ENCODE measurements at places on chromosomes 7 and 10.

GRCh38 chr7:135976312-135977006 lies 700 bp downstream of the MTPN start:
- no peak for DNase-seq

GRCh38 chr10:93722550-93722949 lies 20.2 kb upstream of the FRA10AC1 start:
- no peak for DNase-seq

DNA sequence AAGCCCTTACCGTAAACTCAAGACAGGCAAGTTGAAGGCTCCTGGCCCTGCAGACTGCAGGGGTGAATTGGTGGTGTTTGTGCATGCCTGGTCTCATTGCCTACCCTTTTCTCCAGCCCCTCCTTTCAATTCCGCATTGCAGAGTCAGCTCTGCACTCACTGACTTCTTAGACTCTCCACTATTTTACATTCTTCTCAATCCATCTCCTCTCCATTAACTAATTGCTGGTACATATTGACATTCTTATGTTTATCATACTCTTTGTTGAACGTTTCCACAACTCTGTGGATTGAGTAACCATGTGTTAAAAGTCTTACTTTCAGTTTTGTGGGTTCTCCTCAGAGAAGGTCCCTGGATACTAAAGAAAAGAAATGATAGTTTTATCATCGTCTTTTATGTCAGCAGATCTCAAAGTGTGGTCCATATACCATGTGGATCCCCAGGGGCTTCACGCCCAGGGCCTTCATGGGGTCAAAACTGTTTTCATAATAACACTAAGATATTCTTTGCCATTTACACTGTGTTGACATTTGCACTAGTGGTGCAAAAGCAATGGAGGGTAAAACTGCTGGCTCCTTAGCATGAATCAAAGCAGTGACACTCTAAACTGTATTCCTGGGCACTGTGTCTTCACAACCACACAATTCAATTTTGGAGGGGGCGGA lies 135.4 kb upstream of the FZD1 start:
- peak; percentile 6 for DNase-seq

- DNase-seq: peak; percentile 95
These were observed 112.3 kb downstream of the JCAD start for GRCh38 chr10:29946953-29947700.

DNA sequence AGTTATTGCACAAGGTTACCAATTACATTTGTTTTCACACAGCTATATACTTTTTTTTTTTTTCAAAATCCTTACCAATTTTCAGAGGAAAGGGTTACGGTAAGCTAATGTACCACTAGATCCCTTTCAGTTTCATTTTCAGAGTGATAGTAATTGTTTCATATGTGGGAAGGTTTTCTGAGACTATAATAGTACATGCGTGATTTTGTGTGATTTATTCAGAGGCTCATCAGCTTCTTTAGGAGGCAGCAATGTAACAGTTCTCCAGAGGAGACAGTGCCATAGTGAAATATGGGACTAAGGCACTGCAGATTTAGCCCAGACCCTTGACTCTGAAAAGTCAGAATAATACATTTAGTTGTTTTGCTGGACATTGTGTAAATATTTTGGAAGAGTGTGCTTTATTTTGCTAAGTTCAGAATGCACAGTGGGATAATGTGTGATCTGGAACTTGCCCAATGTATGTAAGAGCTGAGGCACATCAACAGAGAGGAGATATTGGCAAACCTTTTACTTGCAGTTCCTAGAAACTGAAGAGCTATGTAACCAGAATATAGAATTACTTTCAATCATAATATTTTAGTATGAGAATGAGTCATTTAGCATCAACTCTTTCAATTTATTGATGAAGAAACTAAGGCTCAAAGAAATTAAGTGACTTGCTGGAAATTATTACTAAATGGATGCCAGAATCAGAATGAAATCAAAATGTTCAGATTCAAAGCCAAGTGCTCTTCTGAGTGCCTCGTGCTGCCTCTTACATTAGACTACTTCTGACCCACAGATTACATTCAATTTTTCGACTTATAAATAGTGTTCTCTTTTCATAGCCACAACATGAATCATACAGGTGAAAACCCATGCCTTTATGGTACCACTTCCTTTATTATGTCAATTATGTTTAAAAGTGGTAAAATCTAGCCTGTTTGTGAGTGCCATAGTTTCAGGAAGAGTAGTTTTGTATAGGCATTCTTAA lies 207.7 kb upstream of the TEX47 start:
- peak; percentile 31 for DNase-seq

DNA sequence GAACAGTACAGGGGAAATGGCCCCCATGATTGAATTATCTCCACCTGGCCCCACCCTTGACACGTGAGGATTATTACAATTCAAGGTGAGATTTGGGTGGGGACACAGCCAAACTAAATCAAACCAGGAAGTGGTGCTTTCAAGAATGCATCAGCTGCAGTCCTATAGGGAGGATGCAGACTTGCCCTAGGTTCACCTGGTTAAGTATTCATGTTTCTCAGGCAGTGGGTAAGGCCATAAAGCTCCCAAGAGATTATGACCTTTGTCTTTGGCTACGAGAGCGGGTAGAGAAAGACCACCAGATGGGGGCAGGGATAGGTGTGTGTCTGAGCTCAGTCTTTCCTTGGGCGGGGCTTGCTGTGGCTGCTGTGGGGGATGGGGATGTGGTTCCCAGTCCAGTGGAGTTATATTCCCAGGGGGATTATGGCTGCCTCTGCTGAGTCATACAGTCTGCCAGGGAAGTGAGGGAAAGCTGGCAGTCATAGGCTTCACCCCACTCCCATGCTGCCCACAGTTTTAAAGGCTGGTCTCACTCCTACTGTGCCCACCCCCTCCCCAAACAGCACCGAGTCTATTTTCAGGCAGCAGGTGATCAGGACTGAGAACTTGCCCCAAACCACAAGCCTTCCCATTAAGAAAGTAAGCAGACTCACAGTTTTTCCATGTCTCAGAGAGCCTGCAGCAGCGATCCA lies 8.4 kb upstream of the R3HCC1L start:
- DNase-seq: no peak

DNA sequence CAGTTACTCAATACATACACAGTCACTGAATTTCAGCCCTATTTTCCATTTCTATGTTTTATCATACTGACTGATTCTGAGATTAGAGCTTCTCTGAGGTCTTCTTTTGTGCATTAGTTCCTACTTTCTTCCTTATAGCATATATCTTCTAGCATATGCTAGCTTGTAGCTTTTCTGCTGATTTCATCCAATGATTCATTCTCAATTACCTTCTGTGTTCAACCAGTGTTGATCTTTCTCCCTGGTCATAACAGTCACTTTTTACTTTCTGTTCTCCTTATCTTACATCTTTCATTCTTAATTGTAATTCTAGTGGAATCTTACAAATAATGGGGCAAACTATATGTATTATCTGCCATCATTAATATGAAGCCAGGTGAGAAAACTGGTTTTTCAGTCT lies 159.5 kb upstream of the HGF start:
- DNase-seq: peak; percentile 37

GRCh38 chr7:123846217-123846891 lies 1.4 kb downstream of the HYAL4 start:
- peak; percentile 44 for DNase-seq

GRCh38 chr7:134571746-134572461 lies 23.0 kb downstream of the AKR1B15 start:
- no peak for DNase-seq

- no peak for DNase-seq
These were observed 25.6 kb downstream of the EBF3 start for GRCh38 chr10:129938460-129938859.

DNA sequence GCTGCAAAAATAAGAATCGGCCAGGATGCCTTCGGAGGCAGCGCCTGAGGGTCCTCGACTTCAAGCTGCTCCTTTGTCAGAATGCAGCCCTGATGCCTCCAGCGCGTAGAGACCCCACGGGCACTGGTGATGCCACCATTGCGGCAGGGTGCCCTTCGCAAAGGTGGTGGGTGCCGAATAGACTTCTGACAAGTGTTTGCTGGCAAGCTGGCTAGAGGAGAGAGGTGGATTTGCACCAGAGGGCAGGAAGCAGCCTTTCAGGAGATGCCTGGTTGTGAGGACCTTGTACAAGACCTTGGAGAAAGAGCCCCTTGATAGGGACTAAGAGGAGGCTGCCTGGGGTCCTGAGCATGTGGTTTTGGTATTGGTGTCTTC lies 103.2 kb upstream of the PPIF start:
- no peak for DNase-seq

DNA sequence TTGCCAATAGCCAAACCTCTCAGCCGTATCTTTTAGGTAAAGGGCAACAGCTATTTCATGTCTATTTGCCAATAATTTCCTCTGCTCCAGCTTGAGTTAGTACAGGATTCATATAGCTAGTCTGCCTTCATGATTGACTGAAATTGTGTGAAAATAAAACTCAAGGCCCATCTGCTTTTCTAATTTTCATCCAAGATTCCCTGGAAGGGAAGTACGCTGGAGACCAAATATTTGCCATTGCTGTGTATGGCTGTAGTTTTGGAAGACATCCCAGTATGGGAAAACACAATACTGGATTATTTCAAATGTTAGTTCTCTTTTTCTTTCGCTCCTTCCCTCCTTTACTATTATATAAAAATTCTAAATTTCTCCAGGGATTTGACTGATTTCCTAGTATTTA lies 652.4 kb downstream of the CNTNAP2 start:
- no peak for DNase-seq

GRCh38 chr10:61899997-61900828 lies 1.3 kb upstream of the ARID5B start:
- peak; percentile 66 for DNase-seq

DNA sequence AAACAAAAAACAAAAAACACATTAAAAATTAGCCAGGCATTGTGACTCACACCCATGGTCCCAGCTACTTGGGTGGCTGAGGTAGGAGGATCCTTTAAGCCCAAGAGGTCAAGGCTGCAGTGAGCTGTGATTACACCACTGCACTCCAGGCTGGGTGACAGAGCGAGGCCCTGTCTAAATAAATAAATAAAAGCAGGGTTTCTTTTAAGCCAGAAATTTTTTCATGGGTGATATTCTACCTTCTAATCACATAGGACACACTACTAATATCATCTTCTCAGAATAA lies 14.2 kb upstream of the SVIL start:
- DNase-seq: peak; percentile 52

DNA sequence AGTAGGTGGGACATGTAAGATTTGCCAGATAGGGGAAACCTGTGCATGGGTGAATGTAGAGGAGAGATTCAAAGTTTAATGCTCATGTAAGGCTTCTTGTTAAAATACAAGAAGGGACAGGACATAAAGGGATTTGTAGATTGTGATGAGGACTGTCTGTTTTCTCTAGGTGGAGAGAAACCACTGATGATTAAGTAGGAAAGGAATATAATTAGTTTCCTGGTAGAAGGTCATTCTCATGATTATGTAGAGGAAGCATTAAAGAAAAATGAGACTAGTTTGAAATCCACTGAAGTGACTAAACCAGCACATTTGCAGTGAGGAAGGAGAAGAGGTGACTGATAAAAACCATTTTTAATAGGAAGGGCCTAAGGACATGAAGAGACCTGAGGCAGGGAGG lies 19.6 kb upstream of the MACC1 start:
- DNase-seq: peak; percentile 22

DNA sequence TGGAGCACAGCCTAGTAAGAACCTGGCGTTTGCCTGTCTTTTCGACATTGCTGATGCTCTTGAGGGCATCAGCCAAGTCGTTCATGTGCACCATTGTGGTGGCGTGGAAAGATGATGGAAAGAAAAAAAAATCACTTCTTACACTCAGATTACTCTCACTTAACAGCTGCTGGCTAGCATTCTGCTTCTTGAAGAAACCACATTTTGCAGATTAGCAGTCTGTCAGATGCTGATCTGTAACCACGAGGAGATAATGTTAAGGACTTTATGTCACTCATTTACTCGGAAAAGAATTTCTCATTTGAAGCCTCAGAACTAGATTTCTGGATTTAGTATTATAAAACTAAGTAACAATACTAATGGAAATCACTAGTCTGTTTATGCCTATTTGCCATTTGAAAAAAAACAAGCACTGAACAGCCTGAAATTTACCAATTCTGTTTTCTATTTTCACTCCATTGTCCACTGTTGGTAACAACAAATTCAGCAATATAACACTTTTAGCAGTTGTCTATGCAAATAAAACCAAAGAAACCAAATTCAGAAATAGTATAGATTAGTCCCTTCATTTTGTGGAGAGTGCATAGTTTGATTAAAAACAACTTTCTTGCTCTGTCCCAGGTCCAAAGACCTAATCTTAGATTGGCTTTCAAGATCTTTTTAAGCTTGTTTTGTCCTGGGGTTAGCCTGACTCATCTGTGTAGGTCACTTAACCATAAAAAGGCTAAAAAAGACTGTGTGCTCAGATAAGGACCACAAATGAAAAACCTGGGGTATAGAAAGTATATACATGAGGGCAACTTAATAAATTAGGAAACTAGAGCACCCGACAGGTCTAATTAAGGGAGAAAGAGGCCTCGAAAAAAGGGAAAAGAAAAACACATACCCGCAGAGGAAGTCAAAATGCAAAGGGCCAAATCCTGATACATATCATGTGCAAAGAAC lies 67.5 kb downstream of the NT5C2 start:
- peak; percentile 27 for DNase-seq

DNA sequence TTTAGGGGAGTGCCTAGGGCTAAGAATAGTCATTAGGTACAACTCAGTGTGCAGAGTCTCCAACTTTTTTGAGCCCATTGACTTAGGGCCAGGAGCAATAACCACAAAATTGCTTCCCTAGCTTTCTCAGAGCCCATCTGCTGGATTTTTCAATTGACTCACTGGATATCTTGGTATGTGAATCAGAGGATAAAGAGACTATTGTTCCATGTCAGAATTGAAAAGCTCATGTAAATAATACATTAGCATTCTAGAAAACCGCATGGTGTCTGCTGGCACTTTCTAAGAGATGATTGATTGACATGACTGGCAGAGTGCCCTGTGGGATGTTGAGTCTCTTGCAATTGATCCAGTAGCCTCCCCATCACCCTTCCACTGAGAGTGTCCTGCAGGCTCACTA lies 246.2 kb downstream of the CCDC7 start:
- DNase-seq: peak; percentile 96

- peak; percentile 88 for DNase-seq
These were observed 55.5 kb upstream of the LOXL4 start for GRCh38 chr10:98323221-98324164.

DNA sequence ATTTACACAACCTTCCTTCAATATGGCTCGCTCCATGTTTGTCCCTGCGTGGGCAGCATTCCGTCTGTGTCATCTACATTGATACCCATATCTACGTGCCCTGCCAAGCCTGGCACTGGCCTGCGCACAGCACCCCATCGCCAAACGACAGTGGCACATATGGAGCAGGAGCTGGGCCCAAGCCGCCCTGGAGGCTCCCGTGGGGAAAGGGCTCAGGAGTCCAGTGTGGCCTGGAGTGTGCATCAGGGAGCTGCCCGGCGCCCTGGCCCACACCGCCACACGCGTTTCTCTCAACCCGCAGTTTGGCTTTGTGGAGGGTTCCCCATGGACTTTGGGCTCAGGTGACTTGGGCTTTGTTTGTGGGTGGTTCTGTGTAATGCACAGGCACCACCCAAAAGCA lies 273.2 kb downstream of the PTPRN2 start:
- no peak for DNase-seq

DNA sequence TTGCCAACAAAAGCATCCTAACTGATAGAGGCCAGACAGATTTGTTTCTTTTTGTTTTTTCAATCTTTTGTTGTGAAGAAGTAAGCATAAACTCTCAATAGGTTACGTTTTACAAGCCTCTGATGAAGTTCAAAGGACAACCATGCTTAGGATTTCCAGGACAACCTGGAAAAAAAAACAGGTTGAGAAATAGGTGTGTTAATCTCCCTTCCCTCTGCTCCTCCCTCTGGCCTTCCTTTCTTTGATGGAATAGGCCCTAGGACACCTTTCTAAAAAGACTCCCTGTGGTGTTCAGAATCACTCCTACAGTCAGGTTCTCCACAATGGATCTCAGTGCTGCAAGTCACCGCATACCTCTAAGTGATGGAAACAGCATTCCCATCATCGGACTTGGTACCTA lies at the start of gene AKR1D1:
AKR1D1 (plus strand) TSS at position 264 of the 400 bp plus-strand sequence; CDS start at position 324, 60 bp downstream.
- DNase-seq: no peak

All from astrocyte of the spinal cord (primary cell).